ENCODE measurements at places on chromosomes 5 and 9.

DNA sequence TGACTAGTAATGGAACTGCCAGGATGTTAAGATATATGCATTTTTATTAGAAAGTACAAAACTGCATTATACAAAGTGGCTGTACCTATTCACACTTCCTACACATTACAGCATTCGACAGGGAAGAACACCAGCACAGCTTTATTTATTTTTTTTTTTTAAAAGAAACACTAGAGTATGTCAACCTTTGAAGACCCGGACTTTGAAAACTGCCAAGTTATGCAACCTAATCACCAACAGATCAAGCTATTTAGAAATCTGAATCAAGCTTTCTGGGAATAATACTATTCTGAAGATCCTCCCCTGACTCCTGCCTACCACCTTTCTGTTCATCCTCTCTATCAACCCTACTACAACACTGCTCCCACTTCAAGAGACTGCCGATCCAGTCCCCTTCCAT, 4.5 kb downstream of the GEMIN5 start:
- DNase-seq: no peak

DNA sequence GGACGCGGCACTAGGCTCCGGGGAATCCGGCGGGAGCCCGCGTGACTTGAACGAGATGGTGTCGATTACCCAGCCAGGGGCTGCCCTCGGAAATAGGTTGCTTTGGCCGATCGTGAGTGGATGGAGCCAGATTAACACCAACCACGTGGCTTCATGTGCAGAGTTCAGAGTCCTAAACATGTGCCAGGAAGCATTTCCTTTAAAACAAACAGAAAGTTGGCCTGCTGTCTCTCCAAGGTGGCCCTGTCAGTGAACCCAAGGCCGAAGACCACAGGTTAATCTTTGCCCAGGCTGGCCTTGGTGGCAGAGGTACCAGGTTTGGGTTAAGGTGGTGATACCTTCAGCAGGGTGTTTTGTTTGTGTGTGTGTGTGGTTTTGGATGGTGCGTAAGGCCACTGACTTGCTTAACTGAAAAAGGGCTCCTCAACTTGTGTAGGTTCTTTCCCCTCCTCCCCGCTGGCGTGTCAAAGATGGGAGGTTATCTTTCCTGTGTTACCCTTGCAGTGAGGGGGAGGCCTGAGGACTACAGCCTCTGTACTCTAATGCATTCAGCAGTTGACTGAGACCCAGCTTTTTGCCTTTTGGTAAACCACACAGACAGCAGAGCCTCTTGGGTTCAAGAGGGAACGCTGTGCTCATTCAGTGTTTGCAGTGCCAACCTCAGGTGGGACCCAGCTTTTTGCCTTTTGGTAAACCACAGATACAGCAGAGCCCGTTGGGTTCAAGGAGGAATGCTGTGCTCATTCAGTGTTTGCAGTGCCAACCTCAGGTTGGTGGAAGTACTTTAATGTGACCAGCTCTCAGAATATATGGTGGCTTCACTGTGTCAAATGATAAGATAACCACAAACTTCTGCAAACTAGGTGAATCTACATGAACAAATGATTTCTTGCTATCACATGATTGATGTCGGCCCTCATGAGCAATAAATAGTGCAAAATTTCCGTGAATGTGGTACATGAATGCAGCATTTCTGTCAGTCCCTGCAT, 1.4 kb downstream of the IQGAP2 start:
- no peak for DNase-seq

DNA sequence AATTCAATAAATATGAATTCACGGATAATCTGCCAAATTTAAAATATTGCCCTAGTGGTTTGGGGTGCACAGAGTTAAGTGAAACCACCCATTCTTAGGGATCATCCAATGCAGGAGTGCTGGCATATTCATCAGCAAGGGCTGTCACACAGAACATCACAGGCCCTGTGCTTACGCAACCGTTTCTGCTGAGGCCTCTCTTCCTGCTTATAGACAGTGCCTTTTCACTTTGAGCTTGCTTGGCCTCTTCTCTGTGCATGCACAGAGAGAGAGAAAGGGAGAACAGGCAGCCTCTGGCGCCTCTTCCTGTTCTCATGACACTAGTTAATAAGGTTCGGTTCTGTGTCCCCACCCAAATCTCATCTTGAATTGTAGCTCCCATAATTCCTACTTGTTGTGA, 366.3 kb downstream of the ICE1 start:
- DNase-seq: no peak

DNA sequence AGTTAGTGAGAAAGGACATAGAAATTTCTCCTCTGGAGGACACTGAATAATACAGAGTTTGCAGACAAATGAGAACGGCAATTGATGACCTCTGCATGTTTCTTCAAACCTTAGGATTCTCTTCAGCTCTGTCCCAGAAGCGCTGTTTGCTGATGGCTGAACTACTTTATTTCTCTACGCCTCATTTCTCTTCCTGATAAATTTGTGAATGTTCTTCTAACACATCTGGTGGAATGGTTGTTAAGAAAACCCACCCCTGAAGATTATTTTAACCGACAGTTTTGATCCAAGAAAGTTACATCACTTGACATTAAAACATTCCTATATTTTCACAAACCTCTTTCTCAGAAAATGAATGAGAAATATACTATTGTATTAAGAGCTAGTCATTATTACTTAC, 1150.6 kb downstream of the DTWD2 start:
- DNase-seq: no peak

- DNase-seq: no peak
Observed at GRCh38 chr9:133632806-133633680, 3.1 kb upstream of the DBH start.

- no peak for DNase-seq
Observed at GRCh38 chr9:97958812-97959511, 21.0 kb upstream of the HEMGN start.

- DNase-seq: no peak
Observed at GRCh38 chr5:168992016-168992415, 308.9 kb downstream of the SLIT3 start.
